Stimulated activated CD8-positive, alpha-beta memory T cell treated with anti-CD3 and anti-CD28 coated beads, Interleukin-4, amount 100 ng/mL, for 1 hour (primary cell): ENCODE measurements at places on chromosomes 16 and 17.

- DNase-seq = no peak
These were observed 486.4 kb upstream of the SOX9 start for GRCh38 chr17:71634376-71634775.

DNA sequence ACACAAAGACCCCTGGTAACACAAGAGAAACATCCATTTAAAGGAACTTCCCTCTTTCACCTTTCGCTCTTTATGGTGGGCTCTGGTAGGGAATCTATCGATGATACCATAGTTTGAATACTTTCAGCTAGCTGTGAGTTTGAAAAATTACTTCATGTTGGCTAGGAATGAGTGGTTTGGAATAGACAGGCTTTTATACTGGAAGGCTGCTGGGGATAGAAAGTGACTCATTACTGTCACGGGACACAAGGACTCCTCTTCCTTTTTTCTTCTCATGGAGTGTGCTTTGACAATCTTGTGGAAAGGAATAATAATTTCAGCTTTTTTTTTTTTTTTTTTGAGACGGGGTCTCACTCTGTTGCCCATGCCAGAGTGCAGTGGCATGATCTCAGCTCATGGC, 76.9 kb downstream of the CYB561 start:
- DNase-seq = no peak

DNA sequence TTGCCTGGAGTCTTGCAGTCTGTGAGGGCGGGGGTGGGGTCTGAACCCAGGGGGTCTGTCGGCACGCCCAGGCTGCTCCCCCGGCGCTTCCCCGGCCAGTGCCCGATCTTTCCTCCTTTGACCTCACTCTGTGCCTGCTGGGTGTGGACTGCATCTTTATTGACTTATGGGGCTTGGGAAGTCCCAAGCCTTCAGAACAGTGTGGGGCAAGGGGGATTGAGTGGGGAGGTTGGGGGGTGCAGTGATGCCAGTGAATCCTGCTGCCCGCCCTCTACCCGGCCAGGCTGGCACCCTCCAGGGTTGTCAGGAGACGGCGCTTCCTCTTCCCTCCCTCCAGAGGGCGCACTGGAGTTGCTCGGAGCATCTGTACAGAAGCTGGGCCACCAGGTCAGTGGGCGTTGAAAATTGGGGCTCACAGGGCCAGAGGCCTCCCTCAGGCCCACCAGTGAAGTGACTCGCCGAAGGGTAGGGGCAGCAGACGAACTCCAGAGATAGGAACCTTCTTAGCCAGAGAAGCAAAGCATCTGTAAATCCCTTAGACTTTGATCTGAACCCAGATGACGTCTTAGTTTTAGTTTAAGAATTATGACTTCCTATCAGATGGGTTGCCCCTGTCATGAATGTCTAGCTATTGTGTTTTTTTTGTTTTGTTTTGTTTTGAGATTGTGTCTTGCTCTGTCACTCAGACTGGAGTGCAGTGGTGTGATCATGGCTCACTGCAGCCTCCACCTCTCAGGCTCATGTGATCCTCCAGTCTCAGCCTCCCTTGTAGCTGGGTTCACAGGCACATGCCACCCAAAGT, 184.8 kb upstream of the CIBAR2 start:
- no peak for DNase-seq

- no peak for DNase-seq
These were observed 4.9 kb downstream of the IRX3 start for GRCh38 chr16:54281535-54282201.

GRCh38 chr17:40084477-40084876, 15.9 kb downstream of the NR1D1 start:
- no peak for DNase-seq

- no peak for DNase-seq
These were observed 162.6 kb downstream of the CA10 start for GRCh38 chr17:51995797-51996403.

DNA sequence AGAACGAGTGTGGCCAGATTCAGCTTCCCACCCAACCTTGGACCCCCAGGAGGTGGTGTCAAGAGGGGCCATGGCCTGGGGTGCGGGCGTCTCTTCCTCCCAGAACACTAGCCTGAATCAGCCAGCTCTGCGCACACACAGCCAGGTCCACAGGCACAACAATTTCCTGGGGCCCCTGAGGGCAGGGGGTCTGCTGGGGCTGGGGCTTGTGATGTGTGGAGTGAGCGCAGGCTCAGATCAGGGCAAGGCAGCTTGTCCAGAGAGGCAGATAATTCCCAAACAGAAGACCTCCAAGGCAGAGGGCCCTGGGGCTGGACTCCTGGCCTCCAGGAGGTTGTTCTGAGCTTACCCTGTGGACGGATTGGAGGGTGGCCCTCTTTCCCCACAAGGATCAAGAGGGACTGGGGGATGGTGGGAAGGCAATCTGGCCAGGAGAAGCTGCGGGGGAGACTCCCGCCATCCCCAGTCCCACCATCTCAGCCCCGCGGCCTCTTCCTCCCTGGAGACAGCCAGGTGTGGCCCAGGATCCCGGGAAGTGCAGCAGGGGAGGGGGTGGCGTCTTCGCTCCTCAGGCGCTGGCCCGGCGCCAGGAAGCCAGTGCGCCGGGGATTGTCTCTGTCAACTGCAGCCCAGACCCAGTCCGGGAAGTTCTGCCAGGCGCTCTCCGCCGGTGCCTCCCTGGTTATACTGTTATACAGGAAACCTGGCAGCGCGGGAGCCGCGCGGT, 52.0 kb upstream of the AMZ2 start:
- DNase-seq = no peak

- DNase-seq = no peak
These were observed 74.9 kb downstream of the SDR42E1 start for GRCh38 chr16:81936209-81937000.

GRCh38 chr17:7024402-7024785, 1.5 kb downstream of the BCL6B start:
- DNase-seq = no peak

DNA sequence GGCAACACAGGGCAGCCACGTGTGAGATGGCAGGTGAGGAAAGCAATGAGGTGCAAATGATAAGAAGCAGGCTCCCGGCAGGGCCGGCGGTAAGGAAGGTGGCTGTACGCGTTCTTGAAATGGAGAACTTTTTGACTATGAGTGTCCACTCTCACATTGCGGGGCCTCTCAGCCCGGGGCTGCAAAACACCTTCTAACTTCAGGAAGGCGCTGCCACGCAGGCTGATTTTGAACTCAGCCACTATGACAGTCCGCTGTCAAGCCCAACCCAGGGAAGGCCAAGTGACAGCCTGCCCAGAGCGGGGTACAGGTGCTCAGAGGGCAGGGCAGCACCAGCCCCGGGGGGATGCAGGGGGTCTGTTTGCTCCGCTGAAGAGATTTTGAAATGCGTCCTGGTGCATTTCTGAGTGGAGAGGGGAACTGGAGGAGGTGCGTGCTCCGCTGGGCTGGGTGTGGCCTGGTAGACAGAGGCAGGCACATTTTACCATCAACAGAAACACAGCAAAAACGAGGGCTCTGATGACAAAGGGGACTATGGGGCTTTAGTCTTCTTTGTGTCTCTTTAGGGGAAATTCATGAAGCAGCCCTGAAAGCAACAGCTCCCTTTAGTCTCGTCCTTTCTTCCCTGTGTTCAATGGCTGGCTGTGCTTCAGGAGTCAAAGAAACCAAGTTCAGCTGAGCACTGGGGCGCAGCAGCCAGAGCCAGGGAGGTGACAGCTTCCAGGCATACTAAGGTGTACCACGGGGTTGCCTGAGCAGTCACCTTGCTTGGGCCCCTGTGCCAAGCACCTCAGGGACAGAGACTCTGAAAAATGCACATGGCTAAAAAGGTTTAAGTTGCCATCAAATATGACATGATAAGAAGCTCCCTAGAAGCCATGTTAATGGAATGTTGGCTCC, 14.6 kb upstream of the SREBF1 start:
- DNase-seq = no peak

- no peak for DNase-seq
These were observed 177.8 kb downstream of the CCDC182 start for GRCh38 chr17:57567251-57567650.

DNA sequence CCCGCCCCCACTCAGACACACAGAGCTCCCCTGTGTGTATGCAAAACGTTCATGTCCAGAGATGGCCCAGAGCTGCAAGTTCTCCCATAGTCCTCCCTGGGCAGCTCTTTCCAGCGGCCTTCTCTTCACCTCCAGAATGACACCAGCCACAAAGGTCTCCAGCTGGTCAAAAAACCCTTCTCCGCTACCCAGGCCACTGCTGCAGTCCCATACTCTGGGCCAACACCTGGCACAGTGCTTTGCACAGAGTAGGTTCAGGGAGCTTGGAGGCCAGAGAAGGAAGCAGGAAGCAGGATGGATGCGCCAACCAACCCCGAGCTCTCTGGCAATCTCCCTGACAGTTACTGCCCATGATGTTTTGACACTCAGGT, 1.1 kb upstream of the STAT5B start:
- DNase-seq = no peak

DNA sequence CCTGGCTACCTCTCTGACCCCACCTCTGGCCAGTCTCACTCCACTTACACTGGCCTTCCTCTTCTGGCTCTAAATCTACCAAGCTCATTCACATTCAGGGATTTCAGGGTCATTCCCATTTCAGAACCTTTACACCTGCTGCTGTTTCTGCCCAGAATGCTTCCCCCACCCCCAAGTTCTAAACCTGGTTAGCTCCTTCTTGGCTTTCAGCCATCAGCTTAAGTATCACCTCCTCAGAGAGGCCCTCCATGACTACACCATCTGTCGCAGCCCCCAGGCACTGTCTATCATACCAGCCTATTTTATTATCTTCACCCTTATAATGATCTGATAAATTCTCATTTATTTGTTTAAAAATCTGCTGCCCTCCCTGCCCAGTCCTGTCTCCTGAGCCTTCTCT, 23.3 kb upstream of the NGFR start:
- no peak for DNase-seq

GRCh38 chr16:74556375-74556922, 50.5 kb downstream of the GLG1 start:
- DNase-seq = no peak

- DNase-seq = no peak
These were observed 2.9 kb downstream of the TMEM235 start for GRCh38 chr17:78234261-78234865.

DNA sequence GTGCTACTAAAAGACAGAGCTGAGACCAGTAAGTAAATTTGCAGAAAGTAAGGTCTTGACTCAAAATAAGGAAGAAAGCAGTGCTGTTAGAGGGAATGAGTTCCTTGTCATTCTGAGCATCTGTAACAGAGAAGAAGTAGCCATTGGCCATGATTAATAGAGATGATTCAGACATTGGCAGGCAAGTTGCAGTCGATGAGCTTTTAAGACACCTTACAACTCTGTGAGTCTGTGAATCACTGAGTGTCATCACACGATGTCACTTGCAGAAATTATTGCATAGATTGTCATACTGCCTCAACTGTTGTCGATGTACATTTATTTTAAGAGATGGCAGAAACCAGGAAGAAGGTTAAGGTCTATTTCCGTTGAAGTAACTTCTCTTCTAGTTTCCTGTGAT, 201.1 kb upstream of the CDH13 start:
- DNase-seq = no peak
